ENCODE measurements at places on chromosomes 11 and 22.

DNA sequence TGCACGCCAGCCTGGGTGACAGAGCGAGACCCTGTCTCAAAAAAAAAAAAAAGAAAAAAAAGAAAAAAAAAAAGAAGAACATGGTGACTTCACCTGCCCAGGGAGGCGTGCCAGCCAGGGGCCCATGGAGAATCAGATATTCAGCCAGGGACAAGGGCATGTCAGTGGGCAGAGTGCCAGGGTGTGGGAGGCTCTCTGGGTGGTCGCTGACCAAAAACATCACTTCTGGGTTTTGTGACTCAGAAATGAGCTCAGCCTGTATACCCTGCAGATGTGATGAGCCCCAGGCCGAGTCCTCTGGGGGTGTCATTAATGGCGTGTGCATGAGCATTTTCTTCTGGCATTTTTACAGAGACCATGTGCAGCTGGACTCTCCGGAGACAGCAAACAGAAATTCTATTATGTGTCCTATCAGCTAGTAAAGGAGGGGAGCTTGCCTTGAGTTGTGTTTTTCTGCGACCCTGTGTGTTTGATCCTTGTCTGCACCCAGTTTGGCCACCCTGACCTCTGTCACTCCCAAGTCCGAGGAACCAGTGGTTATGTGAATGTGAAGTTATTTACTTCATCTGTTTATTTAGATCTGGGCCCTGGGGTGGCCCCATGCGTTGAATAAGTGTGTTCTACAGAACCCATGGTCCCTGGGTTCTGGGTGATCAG lies 53.6 kb downstream of the BCR start:
- DNase-seq, result no peak

- no peak for DNase-seq
These were observed 2.6 kb upstream of the RAB3IL1 start for GRCh38 chr11:61919705-61920631.

DNA sequence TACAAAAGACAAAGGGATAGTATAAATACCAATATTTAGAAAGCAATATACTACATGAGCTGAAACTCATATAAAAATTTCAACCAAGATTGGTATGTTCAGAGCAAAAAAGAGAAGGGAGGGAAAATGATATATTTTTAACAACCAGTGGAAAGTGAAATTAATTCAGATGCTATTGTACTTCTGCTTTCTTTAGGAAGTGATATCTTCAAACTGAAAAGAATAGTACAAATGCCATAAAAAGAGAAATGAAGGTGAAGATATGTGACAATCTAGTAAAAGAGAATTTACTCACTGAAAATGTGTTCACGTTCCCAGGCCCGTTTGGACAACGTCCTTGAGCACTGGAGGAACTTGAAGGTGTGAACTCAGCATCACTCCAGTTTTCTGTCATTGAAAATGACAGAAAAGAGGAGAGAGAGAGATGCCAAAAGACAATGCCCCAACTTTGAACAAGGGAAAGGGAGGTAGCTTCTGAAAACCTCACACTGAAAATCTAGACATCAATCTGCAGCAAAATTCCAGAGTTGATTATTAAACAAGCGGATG lies 47.5 kb downstream of the SC5D start:
- DNase-seq, result no peak

DNA sequence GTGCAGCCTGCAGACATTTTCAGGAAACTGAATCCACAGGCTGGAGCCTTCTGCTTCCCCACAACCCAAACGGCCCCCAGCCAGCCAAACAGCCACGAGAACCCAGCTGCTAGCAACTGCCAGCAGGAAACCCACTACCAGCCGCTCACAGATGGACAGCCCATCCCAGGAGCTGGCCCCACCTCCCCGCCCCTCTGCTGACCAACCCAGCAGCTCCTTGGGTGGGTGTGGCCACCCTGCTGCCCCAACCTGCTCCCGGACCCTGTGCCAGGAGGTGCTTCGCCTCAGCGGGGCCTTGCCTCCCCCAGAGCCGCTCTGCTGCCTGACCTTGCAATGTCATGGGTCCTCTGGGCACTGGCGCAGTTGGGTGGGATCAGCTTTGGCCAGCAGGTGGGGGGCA lies 8.2 kb upstream of the CCDC188 start:
- DNase-seq, result no peak

GRCh38 chr11:3095712-3096361 lies 38.6 kb upstream of the CARS1 start:
- DNase-seq, result no peak

DNA sequence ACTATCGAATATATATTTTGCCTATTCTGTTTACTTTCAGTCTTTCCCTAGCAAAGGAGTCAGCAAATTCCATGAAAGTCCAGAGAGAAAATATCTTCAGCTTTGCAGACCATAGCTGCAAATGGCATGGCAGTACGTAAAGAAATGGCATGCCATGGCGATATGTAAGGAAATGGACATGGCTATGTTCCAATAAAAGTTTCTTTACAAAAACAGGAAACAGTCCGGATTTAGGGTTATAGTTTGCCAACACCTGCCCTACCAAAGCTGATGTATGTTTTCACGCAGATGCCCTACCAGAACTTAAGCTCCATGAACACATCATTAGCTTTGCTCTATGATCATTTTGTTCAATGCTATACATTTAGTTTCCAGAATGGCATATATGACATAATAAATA lies 19.5 kb downstream of the KIAA0930 start:
- DNase-seq, result no peak

- DNase-seq, result no peak
These were observed 383.7 kb downstream of the TMEM135 start for GRCh38 chr11:87421422-87421821.
